MM.1S (cell line): ENCODE measurements at places on chromosomes 12 and 14.

GRCh38 chr14:76577090-76577489, 184.2 kb upstream of the VASH1 start:
- no peak for DNase-seq

DNA sequence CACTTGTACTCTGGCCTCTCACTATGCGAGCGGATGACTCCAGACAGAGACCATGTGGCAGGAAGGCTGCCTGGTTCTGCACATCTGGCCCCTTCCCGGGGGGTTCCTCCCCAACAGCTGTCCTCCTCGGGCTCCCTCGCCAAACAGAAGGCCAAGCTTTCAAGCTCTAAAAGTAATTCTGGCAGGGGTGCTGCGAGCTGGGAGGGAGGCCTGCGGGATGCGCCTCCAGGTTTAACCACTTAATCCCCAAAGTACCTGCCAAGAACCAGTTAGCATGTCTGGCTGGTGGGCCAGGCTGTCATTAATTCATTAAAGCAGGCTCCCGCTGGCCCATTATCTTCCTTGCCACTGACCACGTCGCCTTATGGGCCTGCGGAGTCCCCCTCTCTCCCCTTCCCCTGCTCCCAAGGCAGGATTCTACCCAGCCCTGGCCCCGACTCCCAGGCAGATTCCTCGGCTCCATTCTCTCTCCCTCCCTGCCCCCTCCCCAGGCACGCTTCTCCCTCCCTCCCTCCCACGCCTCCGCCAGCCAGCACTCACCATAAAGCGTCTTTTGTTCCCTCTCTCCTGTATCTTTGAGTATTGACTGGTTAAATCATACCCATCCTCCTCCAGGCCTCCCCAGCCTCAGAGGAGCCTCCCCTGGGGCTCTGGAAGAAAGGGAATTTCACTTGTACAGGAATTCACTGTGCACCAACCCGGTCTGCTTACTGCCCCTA, 4.9 kb downstream of the HRK start:
- DNase-seq = no peak

DNA sequence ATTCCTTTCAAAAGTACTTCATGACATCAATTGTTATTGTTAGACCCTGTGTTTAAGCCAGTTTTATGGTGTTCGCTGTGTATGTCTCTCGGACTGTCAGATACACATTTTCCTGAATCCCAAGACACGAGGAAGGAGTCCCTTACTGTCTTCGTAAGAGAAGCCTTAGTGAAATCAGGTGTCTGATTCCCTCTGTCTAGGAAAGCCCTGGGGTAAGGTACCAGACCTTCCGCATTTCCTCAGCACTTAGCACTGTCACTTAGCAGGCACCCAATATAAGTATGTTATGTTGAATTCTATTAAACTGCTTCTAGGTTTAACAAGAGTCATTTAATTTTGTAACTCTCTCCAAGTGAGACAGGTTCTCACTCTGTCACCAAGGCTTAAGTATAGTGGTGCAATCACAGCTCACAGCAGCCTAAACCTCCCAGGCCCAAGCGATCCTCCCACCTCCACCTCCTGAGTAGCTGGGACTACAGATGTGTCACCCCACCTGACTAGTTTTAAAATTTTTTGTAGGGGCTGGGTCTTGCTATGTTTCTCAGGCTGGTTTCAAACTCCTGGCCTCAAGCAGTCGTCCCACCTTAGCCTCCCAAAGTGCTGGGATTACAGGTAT, 111.0 kb downstream of the BBS10 start:
- no peak for DNase-seq

- no peak for DNase-seq
These were observed 240.9 kb upstream of the PDE3A start for GRCh38 chr12:20127413-20127812.

- DNase-seq = no peak
These were observed 43.3 kb upstream of the PLEKHG6 start for GRCh38 chr12:6266971-6267721.

DNA sequence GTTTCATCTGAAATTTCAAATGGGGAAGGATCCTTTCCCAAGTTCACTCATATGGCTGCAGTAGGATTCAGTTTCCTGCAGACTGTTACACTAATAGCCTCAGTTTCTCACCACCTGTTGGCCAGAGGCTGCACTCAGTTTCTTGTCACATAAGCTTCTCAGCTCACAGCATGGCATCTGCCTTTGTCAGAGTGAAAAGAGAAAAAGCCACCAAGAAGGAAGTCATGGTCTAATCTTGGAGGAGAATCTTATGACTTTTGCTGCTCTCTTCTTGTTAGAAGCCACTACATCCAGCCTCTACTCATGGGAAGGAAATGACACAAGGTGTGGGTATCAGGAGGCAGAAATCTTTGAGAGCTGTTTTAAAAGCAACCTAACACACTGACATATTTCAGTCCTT, 39.4 kb upstream of the BTG1 start:
- peak; percentile 78 for DNase-seq

DNA sequence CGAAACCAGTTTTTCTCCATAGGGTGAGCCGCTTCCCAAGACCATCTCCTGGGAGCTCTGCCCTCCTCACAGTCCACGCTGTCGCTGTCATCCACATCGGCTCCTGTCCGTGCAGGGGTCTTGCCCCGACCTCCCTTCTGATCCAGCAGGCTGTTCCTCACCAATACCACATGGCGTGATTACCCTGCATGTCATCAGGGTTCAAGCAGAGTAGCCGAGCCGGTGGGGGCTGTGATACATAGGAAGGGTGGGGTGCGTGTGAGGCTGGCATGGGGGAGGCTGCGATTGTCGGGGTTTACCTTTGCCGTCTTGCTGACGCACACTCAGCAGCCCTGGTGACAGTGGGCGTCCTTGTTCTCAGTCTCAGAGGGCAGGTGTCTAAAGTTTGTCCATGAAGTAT, 17.0 kb downstream of the TEDC1 start:
- no peak for DNase-seq

- no peak for DNase-seq
These were observed 29.4 kb downstream of the FAIM2 start for GRCh38 chr12:49874142-49874897.

- DNase-seq = no peak
These were observed 77.0 kb upstream of the OVCH1 start for GRCh38 chr12:29574500-29574899.

- no peak for DNase-seq
These were observed 83.5 kb downstream of the SAMD4A start for GRCh38 chr14:54650331-54650958.
